NCI-H526 (cell line): ENCODE measurements at places on chromosomes 11 and 22.
A peak's percentile ranks its signal among the peaks of the same experiment; 100 is the strongest.

DNA sequence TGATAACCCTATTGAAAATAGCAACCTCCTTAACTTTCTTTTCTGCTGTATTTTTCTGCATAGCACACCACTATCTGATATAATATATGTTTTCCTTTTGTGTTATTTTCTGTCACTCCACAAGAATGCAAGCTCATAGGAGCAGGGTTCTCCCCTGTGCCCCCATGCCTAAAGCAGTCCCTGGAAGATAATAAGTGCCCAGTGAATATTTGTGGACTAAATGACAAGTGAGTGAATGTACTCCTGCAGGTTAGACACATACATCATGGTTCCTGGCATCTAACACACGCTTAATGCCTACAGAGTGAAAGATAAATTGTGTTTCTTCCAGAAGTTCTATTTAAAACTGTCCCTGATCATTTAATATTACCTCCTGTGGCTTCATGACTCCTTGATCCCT lies 23.9 kb upstream of the OR9Q2 start:
- no peak for DNase-seq

DNA sequence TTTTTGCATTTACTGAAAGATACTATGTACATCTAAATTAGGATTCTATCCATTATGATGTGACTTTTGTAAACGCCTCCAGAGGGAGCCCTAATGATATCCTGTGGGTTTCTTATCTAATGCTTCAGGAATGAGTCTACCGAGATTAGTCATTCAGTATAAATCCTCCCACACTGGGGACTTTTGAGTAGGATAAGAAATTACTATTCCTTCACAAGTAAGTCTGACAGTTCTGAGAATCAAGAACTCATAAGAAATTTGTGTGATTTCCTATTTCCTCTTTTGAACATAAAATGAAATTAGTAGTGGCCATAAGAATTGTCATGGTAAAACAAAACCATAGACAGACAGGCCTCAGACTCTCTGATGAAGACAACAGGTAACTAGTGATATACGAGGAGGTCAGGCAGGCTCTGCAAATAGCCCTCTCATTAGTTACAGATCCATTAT lies 10.0 kb upstream of the OR5M1 start:
- DNase-seq = peak; percentile 48

GRCh38 chr11:69311767-69312385 lies 17.9 kb downstream of the MYEOV start:
- no peak for DNase-seq

DNA sequence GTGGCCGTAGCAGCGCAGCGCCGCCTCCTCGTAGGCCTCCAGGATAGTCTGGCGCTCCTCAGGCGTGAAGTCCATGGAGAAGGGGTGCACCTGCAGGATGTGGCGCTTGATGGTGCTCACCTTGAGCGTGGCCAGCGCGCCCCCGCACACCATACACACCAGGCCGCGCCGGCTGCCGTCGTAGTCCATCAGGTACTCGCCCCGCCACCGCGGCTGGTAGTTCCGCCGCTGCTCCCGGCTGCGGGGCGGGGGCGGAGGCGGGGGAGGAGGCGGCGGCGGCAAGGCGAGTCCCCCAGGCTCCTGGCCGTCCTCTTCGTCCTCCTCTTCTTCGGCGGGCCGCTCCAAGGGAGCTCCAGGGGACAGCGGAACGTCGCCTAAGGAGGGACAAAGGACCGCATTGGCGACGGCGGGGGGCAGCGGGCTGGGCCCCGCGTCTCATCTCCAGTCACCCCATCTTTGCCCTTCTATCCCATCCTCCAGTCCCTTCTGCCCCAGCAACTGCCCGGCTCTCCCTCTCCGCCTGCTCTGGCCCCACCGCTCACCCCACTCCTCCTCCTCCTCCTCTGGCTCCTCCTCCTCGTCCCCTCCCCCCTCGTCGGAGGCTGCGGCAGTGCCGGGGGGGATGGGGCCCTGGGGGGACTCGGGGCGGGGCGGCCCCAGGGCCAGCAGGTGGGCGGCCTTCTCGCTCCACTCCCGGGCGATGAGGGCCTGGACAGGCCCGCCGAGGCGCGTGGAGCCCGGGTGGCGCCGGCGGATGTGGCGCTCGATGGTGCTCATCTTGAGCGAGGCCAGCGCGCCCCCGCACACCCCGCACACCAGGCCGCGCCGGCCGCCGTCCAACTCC lies 4.9 kb downstream of the ZFTA start:
- DNase-seq = peak; percentile 81

DNA sequence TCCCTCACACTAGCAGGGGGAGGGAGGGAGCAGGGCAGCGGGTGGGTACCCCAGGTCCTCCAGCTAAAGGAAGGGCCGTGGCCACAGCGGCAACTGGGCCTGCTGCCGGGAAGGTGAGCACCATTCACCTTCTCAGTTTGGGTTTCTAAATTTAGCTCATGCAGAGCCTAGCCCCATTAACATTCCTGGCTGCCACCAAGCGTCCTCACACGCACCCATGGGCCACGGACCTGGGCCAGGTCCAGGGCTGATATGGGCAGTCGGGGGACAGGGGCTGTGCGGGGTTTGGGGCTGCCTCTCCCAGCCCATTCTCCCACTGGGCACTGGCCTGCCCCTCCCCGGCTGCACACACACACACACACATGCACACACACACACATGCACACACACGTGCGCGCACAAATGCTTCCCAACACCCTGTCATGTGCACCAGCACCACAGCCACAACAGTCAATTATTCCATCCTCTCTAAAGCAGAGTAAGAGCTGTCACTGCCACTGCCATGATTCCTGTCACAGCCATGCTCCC lies 28.7 kb downstream of the SYT7 start:
- DNase-seq = no peak

DNA sequence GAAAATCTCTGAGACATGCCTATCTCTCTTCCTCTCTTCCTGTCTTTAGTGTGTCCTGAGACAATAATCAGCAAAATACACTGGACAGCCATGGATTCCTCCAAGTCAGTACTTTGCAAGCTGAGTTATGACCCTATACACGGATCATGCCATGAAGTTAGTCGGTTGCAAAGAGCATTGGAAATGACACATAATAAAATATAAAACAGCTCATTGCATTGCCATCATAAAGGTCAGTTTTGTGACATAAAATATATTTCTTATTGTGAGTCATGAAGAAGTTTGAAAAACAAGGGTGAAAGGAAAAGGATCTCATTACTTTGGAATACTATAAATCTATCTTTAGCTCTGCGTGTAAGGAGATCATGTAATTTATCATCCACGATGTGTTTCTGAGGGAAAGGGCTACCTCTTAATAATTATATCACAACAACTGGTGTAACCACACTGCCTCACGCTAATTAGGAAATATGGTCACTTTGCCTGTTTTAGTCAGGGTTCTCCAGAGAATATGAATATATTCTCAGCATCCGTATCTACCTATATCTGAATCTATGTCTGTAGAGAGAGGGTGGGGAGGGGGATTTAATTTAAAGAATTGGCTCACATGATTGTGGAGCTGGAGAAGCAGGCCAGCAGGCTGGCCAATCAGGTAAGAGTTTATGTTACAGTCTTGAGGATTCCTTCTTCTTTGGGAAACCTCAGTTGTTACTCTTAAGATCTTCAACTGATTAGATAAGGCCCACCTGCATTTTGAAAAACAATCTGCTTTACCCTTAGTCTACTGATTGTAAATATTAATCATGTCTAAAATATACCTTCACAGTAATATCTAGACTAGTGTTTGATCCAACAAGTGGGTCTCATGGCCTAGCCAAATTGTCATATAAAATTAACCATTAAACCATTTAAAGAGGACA lies 198.8 kb downstream of the FAT3 start:
- no peak for DNase-seq

- DNase-seq = no peak
Observed at GRCh38 chr11:73872749-73873357, 3.8 kb downstream of the COA4 start.
